NCI-H2227 treated with DMSO at 0.1 percent for 48 hours (cell line): ENCODE measurements at places on chromosomes 1 and 21.

DNA sequence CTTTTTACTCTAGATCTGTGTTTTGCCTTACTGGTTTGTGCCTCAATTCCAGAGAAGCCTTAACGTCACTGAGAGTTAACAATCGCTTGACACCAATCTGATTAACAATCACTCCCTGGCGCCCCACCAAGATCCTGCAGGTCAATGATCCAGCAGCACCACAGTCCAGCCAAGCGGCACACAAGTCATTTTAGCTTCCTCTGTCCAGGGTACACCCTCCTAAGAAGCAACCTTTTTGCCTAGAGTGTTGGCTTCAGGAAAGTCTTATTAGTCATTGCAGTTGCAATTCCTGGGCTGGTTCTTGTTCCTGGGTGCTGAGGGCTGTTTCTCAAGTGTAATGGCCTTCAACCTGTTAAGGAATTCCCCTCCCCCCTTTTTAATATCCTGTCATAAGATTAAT, 323.0 kb upstream of the USP25 start:
- no peak for DNase-seq

DNA sequence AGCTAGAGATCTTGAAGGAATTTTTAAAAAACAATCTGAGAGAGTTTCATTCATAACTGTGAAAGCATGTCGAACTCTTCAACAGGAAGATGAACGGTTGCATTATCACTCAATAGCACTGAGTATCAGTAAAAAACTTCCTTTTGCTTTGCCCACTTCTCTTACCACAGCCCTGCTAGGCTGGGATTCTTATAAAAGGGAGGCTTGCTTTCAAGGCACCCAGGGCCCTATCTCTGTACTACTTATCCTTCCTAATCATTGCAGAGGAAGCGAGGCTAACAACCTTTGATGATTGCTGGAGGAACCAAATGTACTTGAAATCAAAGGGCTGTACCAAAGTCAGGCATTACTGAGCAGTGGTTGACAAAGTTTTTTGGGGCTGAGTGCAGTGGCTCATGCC, 71.2 kb downstream of the SNRPE start:
- DNase-seq, result no peak

GRCh38 chr1:186244825-186245224, 130.2 kb downstream of the TPR start:
- no peak for DNase-seq

DNA sequence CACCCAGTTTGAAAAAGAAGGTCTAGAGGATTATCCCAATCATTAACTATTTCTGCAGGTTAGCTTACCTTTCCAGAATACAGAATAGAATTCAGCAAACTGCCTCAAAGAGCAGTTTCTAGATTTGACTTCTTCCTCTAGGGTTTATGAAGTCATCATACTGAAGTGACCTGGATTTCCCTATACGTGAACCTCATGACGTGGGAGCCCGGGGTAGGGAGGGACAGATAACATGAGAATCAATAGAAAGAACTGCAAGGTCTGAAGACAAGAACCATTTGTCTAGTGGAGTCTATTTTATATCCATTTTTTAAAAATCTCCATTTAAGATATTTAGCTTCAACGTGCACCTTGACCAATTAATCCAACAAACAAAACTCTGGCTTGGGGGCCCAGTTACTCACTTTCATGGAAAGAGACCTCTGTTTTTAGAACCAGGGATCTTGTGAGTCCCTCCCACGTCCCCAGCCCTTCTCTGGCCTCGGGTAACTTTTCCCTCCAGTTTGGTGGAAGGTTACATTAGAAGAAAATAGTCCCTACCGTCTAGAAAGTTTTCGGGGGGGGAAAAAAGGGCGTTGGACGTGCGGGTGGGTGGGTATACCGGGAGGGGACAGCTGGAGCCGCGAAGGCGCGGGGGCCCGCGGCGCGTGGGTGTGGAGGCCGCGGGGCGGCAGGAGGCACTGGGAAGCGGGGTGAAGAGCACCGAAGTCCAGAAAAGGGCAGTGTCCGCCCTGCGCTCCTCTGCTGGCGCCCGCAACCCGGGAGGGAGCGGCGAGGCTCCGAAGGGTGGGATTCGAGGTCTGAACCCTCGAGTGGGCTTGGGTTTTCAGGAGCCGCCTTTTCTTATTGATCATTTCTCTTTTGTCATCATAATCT, 13.8 kb upstream of the POGZ start:
- peak; percentile 64 for DNase-seq

DNA sequence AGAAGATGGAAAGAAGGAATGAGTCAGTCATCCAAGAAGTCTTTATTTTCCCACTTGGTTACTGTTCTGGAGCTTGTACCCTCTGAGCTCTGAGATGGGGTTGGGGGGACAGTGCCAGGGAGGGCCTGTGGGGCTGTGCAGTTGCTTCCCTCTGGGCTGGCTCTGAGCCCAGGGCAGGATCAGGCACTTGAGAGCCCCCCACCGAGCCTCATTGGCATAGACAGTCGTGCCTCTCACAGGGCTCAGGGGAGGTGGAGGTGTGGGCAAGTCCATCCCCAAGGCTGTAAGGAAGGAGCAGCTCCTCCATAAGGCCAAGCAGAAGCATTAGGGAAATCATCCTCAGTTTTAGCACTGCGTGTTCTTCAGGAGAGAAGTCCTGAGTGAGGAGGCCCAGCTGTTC, 2.5 kb upstream of the ARL8A start:
- no peak for DNase-seq

- peak; percentile 8 for DNase-seq
These were observed 97.8 kb downstream of the FMN2 start for GRCh38 chr1:240189386-240189989.

- no peak for DNase-seq
These were observed 88.6 kb downstream of the ZBTB18 start for GRCh38 chr1:244139655-244140054.

GRCh38 chr1:234967121-234967520, 161.5 kb downstream of the TOMM20 start:
- DNase-seq, result no peak

- DNase-seq, result no peak
These were observed 111.4 kb downstream of the TTLL7 start for GRCh38 chr1:83887483-83887882.

DNA sequence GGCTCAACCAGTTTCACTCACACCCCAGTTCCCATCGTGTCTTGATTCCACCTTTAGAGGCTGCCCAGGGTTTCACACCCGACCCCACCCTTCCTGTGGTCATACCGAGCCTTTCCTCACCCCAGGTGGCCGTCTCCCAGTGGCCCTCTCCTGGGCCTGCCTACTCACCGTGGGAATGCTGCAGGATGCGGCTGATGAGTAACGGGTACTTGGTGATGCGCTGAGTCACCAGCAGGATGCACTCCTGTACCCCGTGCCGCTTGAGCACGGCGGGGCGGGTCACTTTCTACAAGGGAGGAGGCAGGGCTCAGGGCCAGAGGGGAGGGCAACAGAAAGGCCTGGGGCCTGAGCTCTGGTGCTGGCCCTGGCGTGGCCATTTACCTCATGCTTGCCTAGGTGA, 16.4 kb downstream of the ARHGEF2 start:
- DNase-seq, result no peak

DNA sequence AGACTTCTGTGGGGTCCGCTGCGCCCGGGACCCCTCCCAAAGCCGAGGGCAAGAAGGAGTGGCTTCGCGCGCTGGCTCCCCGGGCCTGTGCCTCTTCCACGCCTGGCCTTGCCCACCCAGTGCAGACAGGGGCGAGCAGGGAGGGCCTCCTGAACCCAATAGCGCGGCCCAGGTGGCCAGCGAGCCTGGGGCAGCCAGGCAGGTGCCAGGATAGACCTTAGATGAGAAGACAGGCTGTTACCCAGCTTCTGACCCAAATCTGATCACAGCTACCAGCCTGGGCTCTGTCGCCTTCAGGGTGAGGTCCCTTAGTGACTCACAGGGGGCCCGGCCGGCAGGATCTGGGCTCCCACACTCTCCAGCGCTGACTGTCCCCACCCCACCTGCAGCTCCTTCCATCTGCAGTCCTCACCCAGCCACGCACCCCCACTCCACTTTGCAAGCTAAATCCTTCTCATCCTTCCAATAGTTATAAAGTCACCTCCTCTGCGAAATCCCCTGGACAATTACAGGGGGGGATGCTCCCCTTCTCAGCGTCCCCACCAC, 9.6 kb downstream of the CLEC20A start:
- DNase-seq, result no peak

GRCh38 chr21:41687633-41688032, 79.2 kb downstream of the RIPK4 start:
- DNase-seq, result no peak

DNA sequence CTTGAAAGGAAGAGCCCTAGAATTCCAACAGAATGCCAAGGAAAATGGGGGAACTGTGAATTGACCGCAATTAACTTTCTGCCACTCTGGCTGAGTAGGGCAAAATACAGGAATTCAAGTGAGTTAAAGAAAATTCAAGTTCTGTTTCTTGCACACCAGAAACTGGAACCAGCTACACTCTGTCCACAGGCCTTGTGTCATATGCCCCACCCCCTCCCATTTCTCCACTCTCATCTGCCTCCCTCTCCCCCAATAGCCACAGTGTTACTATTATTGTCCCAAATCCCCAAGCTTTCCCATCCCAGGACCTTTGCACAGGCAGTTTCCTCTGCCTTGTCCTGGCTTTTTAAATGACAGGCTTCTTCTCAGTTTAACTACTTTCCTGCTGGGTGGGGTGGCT, 4.3 kb upstream of the STK40 start:
- DNase-seq, result no peak

GRCh38 chr1:192703283-192704206, 67.6 kb downstream of the RGS13 start:
- DNase-seq, result no peak

DNA sequence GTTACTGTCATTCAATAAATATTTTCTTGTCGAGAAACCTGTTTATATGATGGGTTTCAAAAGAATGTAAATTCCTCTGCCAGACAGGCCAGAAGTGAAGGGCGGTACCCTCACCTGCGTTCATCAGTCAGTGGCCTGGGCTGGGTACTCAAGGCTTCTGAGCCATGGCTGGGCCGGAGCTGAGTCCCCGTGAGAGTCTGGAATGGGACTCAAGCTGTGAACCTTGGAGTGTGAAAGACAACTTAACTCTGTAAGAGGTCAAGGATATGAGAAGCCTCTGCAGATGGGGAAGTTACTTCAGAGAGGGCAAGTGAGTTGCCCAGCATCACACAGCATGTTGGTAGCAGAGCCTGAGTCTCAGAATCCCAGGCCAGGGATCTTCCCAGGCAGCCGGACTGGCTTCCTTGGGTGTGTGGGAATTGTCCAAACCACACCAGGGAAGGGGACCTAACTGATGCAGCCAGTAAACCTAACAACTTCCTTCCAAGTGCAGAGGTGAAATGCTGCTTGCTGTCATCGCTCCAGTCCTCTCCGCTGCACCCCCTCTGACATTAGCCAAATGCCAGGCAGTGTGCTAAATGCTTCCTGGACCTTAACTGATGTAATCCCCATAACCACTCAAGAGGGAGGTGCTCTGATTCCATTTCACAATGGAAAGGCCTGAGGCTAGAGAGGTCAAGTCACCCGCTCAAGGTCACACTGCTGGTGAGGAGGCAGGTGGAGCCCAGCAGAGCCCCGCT, 4.8 kb downstream of the DISP3 start:
- DNase-seq, result no peak

DNA sequence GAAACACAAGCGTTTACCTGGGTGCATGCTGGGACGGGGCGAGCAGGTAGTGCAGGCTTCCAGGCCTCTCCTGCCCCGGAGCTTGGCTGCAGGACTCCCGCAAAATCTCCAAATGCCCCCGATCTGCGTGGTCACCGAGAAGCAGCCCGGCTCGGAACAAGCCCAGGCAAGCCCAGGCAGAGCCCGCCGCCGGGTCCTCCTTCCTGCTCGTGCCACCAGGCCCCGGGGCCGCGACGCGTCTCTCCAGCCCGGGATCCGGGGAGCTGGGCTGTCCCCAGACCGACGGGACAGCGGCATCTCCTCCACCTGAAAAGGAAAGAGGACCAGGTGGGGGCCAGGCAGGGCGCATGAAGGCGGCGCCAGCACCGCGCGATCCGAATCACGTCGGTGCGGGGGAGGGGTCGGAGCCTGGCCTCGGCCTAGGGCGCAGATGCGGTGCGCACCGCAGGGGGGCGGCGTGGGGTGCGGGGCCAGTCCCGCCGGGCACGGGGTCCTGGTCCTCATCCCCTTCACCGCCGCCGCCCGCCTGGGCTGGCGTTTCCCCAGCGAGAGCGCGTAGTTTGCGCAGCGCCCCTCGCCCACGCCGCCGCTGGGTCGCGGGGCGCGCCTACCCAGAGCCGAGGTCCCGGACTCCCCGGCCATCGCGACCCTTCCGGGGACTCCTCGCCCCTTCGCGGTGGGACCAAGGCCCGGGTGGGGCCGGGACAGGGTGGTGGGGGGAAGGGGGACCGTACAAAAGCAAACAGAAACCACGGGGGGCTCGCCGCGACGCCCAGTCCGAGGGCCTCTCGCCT, 52.4 kb upstream of the H6PD start:
- no peak for DNase-seq

GRCh38 chr1:71228241-71228640, 147.4 kb upstream of the ZRANB2 start:
- DNase-seq, result no peak

DNA sequence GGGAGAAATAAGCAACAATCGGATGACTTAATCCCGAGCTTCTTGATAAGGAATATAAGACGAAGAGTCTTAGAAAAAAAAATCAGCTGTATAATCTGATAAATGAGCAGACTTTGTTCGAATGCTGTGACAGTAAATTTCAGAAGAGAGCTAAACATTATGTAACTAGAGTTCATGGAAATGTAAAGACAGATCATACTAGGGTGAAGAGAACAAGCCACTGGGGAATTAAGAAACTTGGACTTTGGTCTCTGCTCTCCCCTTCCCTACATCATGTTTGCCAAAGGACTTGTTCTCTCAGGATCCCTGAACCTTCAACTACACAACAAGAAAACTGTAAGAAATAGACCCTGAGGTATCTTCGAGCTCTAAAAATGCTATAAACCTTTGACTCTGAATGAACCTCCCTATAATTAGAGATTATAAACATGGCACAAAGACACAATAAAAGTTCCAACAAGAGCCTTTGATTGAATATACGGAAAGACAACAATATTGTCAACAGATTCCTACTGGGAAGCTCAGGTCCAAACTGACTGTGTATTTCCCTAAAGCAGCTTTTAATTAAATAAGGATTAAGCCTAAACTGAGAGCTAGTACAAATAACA, 27.5 kb downstream of the FRRS1 start:
- DNase-seq, result no peak

- DNase-seq, result no peak
These were observed 11.2 kb downstream of the ACTRT2 start for GRCh38 chr1:3032371-3033039.

- DNase-seq, result no peak
These were observed 11.5 kb downstream of the LDLRAD1 start for GRCh38 chr1:54006508-54006907.

DNA sequence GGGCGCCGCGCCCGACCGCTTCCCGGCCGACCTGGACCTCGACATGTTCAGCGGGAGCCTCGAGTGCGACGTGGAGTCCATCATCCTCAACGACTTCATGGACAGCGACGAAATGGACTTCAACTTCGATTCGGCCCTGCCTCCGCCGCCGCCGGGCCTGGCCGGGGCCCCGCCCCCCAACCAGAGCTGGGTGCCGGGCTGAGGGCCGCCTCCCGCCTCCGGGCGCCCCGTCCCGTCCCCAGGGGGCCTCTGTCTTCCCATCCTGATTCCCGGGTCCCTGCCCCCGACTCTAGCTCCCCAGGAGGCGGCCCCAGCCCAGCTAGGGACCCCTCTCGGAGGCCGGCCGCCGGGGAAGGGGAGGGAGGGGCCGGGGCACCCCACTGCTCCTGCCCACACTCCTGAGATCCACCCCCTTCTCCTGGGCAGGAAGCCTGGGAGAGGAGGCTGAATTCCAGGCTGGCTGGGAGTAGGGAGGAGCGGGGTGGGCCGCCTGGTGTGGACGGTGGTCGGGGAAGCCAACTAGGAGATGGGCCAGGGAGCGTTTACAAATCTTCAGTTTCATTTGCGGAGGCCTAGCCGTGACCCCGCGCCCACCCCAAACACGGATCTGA, 21.4 kb downstream of the FOXO6 start:
- no peak for DNase-seq
